CD4-positive, alpha-beta T cell treated with Interleukin-12 subunit alpha and Interleukin-12 subunit beta, for 1 hour (primary cell): ENCODE measurements at places on chromosomes 11 and 22.
A peak's percentile ranks its signal among the peaks of the same experiment; 100 is the strongest.

- DNase-seq: no peak
Observed at GRCh38 chr11:43504316-43504950, 145.7 kb downstream of the TTC17 start.

DNA sequence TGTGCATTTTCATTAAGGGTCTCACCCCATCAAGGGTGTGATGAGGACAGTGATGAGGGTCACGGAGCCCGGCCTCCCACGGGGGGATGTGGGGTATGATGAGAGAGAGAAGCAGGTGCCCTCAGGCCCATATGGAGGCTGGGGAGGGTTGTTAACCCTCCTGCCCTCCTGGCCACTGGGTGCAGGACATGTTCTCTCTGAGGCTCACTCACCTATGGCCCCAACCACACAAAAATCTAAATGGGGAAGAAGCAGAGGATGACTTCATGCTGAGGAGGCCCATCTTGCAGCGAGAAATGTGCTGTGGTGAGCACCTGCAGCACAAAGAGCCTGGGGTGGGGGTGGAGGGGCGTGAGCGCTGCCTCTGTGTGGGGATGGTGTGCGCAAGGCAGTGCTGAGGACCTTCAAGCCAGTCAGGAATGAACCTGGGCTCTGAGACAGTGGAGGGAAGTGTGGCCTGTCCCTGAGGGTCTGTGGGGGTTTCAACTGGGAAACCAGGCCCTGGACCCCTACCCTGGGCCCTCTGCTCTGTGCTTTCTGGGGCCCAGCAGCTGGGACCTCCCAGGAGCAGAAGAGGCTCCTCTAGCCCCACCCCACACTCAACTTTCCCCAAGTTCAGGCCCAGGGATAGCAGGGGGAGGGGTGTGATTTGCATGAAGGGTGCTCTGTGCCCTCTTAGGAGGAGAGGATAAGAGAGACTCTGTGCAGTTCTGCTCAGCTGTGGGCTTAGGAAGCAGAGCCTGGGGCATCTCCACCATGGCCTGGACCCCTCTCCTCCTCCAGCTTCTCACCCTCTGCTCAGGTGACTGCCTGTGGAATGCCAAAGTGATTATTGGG lies 43.0 kb upstream of the TOP3B start:
- DNase-seq: no peak

DNA sequence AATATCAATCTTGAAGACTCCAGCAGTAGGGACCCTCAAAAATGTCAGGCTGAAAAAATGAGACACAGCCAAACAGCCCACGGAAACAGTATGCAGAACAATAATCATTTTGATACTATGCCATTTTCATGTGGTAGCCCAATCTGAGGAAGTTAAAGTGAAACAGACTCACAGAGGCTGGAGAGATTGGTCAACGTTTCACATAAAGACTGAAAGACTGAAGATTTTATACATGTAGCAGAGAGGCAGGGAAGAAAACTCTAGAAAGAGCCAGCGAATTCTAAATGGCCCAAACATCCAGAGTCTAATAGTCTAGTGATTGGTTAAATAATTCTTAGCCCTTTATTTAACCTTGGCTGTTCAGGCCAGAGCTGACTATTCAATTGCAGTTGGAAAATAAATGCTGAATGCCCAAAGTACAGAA lies 49.4 kb downstream of the MAML2 start:
- peak; percentile 31 for DNase-seq

DNA sequence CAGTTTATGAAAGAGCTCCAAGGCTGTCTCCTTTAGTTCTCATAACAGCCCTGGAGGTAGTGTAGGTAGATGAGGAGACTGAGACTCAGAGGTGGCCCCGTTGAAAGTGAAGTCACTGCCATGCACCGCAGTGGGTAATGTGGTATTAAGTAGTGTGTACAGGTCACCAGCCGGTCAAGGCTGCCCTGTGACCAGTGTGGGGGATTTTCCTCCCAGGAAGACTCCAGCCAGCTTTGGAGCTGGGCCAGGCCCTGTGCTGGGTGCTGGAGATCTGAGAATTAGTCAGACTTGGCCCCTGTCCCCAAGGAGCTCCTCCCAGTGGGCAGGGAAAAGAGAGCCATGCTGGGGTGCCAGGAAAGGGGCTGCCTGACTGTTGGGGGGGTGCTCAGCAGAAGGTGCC lies 5.3 kb downstream of the OMP start:
- no peak for DNase-seq

DNA sequence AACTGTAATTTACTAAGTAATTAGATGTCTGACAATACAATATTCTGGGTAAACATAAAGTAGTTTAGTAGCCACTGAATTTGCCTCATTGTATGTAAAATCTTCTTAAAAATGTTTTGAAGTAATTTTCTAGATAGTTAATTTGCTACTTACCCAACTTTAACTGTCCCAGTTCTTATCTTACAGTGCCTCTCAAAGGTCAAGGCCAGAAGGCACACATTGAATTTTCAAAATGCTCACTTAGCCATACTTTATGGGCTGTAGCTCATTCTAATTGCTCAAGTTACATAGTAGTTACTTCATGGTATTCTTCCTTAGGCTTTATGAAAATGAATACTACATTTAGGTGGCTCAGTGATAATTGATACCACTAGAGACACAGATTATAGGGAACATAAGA lies 666.6 kb downstream of the CNTN5 start:
- no peak for DNase-seq

- no peak for DNase-seq
Observed at GRCh38 chr22:19507534-19507861, 16.7 kb downstream of the CLDN5 start.

- no peak for DNase-seq
Observed at GRCh38 chr11:128854841-128855240, 12.3 kb downstream of the KCNJ1 start.

GRCh38 chr11:67247946-67248550 lies 18.2 kb upstream of the GRK2 start:
- DNase-seq: no peak

- no peak for DNase-seq
Observed at GRCh38 chr22:20211409-20211996, 56.6 kb downstream of the RTN4R start.

DNA sequence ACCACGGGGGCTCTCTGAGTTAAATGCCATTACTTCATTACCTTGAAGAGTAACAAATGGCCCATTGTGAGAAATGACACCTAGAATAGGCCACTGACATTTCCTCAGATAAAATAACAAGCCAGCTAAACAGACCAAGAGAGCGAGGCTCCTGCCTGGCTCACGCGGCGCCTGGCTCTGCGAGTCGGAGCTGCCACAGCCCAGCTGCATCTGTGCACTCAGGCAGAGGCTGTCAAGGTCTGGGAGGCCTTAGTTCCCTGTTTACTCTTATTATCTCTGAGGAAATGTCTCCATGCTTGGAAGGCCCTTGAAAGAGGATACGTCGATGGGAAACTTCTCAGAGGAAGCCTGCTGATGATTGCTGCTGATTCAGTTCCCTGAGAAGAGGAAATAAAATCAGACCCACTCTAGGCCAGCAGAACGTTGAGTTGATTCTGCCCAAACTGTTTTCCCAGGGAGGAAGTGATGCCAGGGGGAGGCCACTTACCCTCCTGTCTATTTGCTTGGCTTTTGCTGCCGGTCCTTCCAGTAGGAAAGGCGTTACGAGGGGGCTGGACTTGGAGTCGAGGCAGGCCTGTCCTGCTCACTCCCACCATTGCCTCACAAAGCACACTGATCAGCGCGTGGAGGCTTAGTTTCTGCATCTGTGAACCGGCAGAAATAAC lies 208.8 kb downstream of the TBC1D22A start:
- no peak for DNase-seq

GRCh38 chr22:40414311-40414710 lies 43.9 kb downstream of the SGSM3 start:
- DNase-seq: no peak

DNA sequence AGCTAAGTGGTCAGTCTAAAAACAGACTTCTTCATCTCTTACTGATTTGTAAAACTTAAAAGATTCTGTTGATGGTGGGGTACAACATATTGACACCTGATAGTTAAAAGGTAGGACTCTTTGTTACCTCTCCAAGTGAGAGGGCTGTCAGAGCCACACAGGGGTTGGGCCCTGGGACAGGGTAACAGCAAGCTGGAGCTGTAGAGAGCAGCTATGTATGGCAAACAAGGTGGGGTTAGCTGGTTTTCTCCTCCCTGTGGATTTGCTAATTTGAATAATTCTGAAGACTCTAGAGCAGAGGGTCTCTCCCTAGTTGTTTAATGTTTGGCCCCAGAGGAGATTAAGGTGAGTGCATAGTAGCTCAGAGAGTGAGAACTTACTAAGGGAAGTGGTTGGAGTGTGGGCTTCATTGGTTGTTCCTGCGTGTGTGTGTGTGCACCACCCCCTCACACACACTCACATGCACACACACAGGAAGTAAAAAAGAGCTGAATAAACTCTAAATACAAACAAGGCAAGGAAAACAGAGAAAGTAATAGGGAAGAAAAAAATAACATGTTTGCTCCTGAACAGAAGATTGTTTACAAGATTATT lies 9.2 kb upstream of the GAS2 start:
- peak; percentile 18 for DNase-seq

GRCh38 chr22:24406322-24407277 lies 20.8 kb upstream of the ADORA2A start:
- DNase-seq: no peak

GRCh38 chr22:43113526-43114251 lies 3.1 kb downstream of the BIK start:
- DNase-seq: no peak

DNA sequence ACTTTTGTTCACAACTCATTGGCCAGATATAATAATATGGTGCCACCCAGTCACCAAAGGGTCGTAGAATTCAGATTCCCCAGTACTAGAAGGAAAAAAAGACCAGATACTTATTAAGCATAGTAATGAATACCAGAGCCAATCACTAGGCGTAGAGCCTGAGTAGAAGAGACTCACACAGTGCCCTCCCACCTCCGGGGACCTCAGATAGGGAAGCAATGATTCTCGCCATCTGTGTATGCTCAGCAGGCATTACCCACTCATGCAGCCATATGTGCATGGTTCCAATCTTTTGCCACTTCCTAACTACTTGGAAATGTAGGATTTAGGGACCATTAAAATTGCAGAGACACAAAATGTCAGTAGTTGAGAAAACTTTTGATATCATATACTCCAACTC lies 85.3 kb downstream of the C11orf87 start:
- no peak for DNase-seq

GRCh38 chr11:35623621-35624168 lies 5.4 kb downstream of the FJX1 start:
- no peak for DNase-seq

GRCh38 chr11:70778883-70779282 lies 380.6 kb downstream of the CTTN start:
- no peak for DNase-seq

DNA sequence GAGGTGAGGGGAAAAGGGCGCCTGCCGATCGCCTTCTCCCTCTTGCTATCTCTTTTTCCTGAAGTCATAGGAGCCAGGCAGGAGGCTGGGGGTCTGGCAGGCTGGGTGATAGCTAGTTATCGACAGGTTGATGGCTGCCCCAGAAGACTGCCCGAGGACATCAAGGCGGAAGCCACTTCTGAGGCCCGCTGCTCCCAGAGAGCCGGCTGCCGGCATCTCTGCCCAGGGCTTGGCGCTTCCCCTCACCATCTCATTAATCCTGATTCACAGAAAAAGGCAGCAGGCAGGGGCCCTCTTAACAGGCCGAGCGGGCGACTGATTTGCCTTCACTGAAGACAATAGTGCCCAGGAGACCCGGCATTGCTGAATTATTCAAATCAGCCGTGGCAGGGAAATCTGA lies 124.2 kb downstream of the MIAT start:
- no peak for DNase-seq

- DNase-seq: no peak
Observed at GRCh38 chr11:102368472-102368871, 21.5 kb downstream of the BIRC2 start.

DNA sequence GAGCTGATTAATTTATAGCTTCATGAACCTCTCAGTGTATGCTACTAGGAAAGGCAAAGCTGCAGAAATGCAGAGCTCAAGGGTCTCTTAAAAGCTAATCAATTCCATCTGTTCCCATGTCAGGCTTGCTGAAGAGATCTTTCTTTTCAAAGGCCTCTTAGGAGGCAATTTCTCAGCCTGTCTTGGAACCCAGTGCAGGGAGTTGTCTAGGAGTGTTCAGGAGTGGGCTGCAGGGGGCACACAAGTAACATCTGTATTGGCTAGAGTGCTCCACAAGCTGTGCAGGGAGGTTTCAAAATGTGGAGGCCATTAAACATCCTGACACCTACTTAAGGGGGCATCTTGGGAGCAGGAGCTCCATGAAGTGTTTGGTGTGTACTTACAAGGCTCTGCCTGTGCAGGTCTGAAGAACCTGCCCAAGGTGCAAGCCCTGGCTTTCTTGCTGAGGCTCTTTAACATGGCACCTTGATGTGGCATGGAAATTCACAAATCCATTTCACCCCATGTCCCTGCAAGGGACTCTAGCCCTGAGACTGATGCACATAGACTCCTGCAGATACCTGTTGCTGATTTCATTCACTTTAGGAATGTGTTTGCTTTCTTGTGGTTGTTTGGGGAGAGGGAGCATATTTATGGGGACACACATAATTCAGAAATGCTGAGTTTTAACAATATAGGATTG lies 134.7 kb downstream of the ME3 start:
- no peak for DNase-seq

DNA sequence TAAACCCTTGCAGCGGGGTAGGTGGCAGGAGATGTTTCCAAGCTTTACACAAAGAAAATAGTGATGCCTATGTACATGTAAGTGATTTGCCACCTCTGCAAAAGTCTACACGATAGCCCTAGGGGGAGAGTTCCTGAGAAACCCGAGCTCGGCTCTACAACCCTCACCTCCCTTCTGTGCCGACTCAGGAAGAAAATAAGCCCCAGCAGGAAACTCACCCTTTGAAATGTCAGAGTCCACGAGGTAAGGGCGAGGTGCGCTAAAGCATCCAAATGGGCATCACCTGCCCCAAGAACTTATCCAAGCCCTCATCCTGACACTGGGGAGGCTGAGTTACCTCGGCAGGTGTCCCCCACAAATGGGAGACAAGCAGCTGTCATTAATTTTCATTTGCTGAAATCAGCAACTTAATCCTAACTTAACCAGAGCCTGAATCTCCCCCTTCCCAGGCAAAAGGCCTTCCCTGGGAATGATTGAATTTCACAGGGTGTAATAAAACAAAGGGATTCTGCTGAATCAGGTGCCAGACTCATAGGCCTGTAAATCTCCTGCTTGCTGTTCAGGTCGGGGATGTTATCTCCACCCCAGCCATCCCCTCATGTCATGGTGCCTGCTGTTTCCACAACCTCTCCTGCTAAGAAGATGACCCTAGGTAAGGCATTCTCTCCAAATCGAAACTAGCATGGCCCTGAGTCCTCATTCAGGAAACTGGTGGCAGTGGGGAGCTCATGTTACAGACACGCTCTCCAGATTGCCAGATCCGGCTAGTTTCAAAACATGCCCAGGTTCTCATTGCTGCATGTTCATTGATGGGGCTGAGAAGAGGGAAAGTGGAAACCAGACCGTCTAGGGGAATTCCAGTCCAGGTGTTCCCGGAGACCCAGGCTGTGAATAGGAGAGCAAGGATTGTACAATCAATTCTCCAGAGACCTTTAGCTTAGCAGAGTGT lies 105.3 kb upstream of the KIRREL3 start:
- no peak for DNase-seq

GRCh38 chr11:70322666-70323065 lies 52.2 kb downstream of the PPFIA1 start:
- DNase-seq: no peak
